OCI-M1 (cell line): ENCODE measurements at places on chromosomes 2 and 18.

GRCh38 chr2:10233131-10234012, 69.3 kb upstream of the HPCAL1 start:
- no peak for DNase-seq

- DNase-seq, result no peak
These were observed 27.9 kb downstream of the AOX1 start for GRCh38 chr2:200613692-200614091.

DNA sequence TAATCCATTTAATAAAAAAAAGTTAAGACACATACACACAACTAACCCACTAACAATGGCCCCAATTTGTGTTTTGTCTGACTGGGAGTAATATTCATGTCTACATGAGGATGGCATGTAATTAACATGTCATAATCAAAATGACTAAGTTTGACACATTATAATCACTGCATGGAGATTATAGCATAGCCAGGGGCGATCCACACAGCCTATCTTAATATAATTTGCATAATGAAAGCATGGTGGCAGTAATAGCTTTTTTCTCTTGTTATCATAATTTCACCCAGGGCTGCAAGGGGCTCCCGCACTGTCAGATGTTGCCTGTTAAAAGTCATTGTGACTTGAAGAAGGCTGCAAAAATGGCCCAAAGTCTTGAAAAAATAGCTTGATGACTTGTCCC, 243.7 kb downstream of the SMAD2 start:
- no peak for DNase-seq

DNA sequence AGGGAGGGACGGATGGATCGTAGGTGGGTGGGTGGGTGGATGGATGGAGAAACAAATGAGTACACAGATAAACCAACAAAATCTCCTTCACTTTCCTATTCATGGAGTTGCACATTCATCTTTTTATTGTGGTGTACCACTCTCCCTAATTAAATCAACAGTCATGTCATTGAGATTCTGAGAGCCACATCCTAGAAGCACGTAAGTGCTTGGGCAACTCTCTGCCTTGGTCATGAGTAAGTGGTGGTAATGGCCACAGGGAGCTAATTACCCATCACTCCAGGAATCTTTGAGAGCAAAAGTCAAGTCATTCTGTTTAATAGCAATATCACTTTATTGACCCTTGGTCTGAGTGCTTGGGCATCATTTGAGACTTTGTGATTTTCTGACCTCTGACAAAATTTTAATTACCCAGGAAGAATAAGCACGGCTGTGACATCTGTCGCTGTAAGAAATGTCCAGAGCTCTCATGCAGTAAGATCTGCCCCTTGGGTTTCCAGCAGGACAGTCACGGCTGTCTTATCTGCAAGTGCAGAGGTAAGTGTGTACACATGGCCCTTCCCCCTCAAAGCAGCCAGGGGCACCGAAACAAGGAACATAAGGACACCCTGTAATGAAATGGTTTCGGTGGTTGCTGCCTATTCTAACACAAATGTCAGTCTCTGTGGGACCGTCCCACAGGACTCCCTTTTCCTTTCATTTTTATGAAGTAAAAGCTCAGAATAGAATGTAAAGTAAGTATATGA, 85.9 kb downstream of the FEZ2 start:
- DNase-seq, result peak; percentile 79

DNA sequence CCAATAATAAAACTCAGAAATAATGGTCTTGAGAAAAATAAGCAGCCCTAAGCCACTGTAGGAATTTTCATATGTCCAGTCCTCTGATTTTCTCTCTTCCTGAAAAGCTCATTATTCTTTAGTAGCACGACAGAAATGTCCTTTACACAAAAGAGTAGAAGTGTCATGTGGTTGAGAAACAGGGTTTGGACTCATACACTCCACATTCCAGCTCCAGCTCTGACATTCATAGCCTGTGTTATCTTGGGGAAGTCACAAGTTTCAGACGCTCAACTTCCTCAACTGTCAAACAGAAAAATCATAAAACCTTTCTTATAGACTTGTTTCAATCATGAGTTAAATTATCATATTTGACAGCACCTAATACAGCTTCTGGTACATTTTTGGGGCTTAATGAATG, 511.5 kb downstream of the TNS1 start:
- DNase-seq, result peak; percentile 81

- no peak for DNase-seq
These were observed 22.7 kb upstream of the SPR start for GRCh38 chr2:72864500-72864899.

DNA sequence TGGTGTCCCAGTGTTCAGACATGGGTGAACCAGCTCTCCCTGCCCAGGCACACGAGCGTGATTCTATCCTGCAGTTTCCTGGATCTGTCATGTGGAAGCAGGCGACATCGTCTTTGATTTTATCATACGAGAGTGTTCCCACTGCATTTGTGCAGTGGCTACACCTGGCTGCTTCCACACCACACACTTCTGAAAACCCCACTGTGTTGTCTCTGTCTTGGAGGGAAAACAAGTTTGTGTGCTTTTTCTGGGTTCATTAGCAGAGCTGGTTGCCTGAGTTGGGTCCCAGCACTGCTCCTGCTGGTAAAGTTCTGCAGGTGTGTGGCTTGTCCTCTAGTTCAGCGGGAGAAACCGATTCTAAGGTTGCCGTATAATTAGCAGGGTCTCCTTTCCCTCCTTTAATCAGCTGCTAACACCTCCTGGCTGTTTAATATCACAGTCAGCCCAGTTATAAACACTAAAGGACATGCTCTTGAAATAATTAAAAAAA, 58.5 kb upstream of the TWIST2 start:
- DNase-seq, result no peak

GRCh38 chr18:69686861-69687260, 260.8 kb downstream of the CD226 start:
- DNase-seq, result no peak

DNA sequence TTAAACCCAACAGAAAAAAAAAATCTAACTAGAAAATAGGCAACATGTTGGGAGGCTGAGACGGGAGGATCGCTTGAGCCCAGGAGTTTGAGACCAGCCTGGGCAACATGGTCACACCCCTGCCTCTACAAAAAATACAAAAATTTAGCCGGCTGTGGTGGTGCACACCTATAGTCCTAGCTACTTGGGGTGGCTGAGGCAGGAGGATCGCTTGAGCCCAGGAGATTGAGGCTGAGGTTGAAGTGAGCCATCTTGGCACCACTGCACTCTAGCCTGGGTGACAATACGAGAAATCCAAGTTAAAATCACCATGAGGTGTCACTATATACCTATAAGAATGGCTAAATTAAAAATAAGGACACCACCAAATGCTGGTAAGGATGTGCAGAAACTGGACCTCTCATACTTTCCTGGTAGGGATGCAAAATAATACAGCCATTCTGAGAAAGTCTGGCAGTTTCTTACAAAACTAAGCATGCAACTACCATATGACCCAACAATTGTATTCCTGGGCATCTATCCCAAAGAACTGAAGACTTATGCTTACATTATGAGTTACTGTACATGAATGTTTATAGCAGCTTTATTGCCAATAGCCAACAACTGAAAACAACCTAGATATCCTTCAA, 2.2 kb downstream of the SEPTIN10 start:
- no peak for DNase-seq

GRCh38 chr18:8277270-8277669, 332.0 kb upstream of the RAB12 start:
- no peak for DNase-seq
